ENCODE measurements at places on chromosomes 5 and 9.
A peak's percentile ranks its signal among the peaks of the same experiment; 100 is the strongest.

DNA sequence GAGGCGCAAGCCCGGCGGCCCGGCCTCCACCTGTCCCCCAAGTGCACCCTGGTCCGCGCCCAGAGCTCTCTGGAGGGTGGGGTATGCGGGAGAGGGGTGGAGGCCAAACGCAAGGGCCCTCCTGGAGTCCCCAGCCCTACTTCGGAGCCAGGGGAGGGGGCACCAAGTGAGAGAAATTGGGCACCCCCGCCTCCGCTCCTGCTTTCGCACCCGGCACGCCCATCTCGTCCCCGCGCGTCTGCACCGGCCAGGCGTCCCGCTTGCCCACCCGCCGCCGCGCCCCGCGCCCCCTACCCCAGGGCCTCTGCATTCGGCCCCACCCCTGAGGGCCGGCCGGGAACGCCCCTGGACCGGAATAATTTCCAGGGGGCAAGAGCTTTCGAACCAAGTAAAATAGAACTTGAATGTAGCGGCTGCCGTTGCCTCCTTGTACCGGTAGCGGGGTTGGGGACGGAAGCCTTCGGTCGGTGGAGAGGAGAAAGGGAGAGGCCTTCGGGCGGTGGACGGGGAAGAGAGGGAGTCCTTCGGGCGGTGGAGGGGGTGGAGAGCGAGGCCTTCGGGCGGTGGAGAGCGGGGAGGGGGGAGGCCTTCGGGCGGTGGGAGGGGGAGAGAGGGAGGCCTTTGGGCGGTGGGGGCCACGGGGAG, 694 bp upstream of the PHPT1 start:
- DNase-seq: peak; percentile 66

GRCh38 chr5:153476767-153477166, 13.7 kb upstream of the GRIA1 start:
- no peak for DNase-seq

- no peak for DNase-seq
Observed at GRCh38 chr9:110443146-110443865, 105.6 kb upstream of the TXNDC8 start.

DNA sequence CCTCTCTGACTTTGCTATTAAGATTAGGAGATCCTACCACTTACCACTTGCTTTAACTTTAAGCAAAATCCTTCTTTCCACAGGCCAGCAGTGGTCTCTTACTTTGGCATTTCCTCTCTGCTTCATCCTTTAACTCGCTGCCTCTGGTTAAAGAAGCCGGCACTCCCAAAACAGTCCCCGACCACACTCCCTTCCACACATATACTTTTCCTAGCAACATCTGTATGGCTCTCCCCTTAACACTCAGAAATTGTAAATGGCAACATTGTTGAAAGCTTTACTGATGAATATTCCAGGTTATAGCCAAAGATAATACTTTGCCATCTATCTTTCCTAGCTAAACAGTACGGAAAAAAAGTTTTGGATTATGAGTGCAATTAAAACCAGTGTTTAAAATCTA, 133.2 kb downstream of the MCTP1 start:
- no peak for DNase-seq

GRCh38 chr5:110840347-110840960, 101.6 kb downstream of the SLC25A46 start:
- DNase-seq: no peak

- no peak for DNase-seq
Observed at GRCh38 chr9:9352877-9353481, 1259.8 kb downstream of the PTPRD start.

DNA sequence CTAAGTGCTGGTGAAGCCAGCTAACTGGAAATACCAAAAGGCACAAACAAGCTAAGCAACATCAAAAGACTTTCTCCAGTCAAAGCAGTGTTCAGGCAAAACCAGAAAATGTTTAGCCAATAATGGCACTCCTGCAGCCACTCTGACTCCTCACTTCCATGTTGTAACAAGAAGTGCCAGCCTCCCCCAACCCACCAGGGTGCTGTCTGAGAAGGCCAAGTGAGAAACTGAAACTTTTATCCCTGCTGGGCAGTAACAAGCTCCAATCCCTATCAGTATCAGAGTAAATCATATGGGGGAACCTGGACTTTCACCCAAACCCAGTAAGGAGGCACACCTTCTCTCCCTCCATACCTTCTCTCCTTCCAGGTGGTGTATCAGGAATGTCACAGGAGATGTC, 414.8 kb upstream of the NMUR2 start:
- DNase-seq: no peak

DNA sequence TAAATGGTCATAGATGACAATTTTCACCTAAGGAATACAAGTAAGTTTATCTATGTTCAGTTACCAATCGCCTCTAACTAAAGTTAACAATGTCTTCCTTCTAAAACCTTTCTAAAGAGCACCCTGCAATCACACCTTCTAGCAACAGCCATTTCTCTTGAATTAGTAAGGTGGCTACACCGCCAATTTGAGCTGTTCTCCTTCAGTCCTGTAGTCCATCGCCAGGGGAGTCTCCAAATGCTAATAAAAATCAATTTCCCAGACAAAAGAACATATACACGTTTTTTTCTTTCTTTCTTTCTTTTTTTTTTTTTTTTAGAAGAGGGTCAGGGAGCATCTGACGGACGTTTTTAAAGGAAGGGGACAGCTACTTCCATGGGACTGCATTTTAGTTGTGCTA, 729 bp upstream of the RORB start:
- DNase-seq: no peak

- DNase-seq: peak; percentile 23
Observed at GRCh38 chr5:36073595-36074216, 7.0 kb upstream of the UGT3A2 start.

DNA sequence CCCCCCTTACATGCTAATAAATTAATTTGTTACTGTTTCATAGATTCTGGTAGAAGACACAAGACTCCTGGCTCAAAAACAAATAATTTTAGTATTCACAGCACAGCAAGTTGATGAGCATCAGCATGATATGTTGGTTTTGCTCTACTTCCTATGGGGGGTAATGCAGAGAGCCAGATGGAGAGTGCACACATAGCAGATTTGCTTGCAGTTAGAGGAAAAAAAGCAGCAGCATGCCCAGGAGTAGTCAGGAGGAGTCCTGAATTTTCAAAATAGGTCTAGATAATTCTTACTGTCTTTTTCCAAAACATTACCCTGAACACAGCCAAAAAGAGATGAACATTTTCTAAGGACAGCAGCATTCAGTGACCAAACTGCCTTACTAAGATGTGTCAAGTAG, 261.3 kb downstream of the COX7C start:
- DNase-seq: no peak

GRCh38 chr5:139453683-139454567, 8.6 kb downstream of the ECSCR start:
- no peak for DNase-seq

DNA sequence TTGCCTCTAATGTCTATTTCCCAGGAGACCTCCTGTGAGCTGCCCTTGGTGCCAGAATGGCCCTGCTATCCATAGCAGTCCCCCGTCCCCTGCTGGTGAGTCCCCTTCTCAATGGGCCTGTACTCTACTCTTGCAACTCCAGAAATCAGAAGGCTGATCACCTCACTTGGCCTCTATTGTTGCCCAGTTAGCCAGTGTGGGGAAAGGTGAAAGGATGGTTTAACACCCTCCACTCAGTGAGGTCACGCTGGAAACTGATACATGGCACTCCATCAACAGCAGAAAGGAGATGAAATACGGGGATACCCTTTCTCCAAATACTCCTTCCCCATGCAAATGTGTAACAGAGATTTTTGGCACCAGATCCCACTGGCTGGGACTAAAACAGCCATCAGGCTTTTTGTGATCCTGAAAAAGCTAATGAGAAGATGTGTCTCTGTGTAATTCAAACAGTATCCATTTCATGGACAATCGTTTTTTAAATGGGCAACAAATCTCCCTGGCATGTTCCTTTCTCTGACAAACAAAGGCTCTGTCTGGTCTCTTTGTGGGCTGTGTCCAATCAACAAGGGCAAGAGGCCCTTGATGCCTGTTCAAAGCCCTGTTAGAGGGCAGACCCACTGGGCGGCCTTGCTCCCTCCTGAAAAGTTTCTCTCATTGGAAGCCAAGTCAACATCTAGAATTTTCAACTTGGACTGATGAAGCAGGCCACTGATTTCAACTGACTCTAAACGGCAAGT, 343.7 kb downstream of the SPOCK1 start:
- DNase-seq: peak; percentile 79

GRCh38 chr9:129476821-129477611, 143.9 kb downstream of the C9orf50 start:
- no peak for DNase-seq

DNA sequence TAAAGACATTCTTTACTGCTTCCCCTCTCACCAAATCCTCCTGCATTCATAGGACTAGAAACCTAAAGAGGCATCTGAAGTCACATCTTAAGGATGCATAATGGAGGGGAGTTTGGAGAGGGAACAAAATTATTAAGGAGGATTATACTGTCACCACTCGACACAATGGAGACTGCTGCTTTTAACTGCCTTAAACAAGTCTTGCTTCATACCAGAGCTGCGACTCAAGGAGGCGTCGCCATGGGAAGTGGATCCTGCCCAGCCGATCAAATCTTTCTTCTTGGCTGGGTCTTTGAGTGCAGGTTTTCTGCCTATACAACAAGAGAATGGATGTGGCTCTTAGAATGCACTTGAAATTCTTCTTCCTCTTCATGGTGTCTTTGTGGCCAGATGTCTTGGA, 66.7 kb upstream of the FOXE1 start:
- no peak for DNase-seq

- DNase-seq: no peak
Observed at GRCh38 chr9:119273984-119274665, 95.1 kb downstream of the BRINP1 start.

DNA sequence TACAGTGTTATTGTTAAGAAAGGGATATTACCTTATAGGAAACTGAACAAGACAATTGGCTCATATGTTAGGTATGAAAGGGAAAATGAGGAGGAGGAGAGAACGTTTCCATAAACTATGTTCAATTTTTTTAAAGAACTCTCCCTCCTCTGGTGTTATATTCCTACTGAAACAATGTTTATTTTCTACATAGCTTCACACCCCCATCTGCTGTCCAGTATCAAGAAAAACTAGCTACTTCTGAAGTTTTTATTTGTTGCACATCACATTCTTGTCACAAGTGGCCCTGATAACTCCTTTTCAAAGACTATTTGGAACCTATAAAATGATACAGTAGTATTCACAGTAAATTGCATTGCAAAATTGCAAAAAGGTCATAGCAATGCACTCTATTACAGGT, 223.4 kb upstream of the FAM174A start:
- no peak for DNase-seq

GRCh38 chr9:17204611-17205152, 69.8 kb downstream of the CNTLN start:
- DNase-seq: no peak

GRCh38 chr9:96618209-96619123, 1.2 kb downstream of the CDC14B start:
- no peak for DNase-seq

DNA sequence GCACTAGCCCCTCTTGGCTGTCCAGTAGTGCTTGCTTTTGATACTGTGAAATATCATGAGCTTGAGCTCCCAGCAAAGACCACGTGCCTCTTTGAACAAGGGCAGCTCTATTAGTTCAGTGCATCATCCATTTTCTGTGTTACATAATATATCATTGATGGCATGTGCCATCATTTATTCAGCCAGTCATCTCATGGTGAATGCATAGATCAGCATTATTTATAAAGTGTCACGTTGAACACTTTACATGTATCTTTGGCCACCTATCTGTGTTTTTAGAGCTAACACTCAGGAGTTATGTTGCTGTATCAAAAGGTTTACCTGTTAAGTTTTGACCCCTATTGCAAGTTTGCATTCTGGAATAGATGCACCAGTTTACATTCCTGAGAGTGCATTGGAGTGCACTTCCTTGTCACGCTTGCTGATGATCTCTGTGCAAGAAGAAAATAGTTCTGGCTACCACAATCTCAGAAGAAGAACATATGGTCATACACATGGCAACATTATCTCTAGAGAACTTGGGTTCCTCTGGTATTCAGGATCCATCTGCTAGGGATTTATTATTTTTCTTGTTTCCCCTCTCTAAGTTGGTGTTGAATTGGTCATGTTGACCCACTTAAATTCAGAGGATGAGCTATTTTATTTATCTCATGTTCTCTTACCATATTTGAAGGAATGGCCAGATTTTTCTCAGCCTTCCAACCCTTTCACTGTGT, 120.9 kb downstream of the SH3GL2 start:
- no peak for DNase-seq

GRCh38 chr9:98334796-98335195, 79.3 kb upstream of the TBC1D2 start:
- DNase-seq: no peak

GRCh38 chr5:59198365-59198764, 615.5 kb downstream of the RAB3C start:
- no peak for DNase-seq

DNA sequence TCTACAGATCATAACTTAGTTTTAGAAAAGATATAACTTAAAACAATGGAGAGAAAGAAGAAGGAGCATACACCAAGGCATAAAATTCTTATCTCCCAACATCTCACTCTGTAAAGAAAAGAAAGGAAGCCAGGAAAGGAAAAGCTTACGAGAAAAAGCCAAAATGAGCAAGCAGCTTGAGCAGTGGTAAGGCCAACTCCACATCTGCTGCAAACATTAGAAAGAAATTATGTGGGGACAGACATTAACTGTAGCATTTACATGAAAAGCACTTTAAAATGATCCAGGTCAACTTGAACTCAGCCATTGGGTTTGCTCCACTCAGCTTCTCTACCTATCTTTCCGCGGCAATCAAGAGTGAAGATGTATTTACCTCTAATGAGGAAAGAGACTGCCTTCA, 176.9 kb downstream of the BNC2 start:
- DNase-seq: no peak

DNA sequence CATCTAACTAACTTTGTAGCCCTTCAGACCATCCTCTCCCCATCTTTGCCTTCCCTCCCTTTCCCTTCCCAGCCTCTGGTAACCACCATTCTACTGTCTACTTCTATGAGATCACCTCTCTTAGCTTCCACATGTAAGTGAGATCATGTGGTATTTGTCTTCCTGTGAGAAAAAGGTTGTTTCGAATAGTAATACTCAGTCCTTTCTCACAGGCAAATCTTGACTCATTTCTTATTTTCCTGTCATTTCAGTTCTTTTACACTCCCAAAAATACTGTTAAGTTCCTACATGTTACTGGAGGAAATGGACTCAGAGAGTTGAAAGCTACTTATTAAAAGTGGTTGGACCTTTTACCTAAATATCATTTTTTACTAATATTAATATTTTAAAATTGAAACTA, 82.1 kb downstream of the SLF1 start:
- no peak for DNase-seq

DNA sequence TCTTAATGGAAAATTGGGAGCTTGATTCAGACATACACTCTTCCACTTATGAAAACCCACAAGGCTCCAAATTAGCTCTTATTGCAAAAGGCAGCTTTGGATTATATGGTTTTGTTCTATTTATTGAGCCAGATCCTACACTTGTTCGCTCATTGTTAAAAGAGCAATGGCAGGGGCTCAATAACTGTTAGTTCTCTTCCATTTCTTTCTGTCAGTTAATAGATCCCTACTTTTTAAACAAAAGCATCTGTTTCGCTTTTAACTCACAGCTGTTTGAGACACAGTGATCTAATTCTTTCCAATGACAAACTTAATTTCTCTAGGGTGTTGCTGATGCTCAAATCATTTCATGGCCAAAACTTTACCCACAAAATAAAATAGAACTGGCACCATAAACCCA, 11.7 kb downstream of the C5 start:
- DNase-seq: no peak
